ENCODE measurements at places on chromosomes 1 and 21.

- no peak for DNase-seq
Observed at GRCh38 chr1:98288494-98288893, 367.7 kb upstream of the DPYD start.

DNA sequence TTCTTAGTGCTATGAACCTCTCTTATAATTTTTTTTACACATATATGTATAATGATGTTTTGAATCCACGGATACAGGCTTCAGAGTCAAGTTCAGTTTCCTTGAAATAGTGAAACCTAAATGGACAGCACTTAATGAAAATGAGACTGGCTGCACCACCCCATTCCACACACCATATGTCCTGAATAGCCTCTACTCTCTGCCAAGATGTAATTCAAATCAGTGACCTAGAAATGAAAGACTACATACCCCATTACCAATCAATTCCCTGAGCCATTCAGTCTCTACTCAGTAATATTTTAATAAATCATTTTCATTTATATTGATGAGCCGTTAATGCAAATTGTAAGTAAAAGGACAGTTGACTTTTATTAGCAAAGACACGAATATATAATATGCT, 614.9 kb upstream of the TMPRSS15 start:
- no peak for DNase-seq

DNA sequence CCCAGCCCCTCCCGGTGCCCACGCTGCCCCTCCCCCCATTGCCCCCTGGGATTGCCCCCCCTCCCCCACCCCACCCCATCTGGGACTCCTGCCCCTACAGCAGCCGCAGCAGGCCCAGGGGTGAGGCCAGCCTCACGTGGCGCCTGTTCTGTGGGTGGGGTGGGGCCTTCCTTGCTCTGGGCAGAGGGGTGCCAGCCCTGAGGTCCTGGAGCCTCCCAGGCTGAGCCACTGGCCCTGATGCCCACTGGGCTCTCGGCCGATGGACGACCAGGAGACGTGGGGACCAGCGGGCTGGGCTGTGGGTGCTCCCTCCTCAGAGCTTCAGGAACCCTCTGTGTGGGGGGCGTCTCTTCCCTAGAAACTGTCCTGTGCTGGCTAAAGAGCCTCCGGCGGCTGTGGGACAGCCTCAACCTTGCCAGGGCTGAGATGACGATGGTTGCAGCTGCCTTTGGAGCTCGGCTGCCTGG, 5.8 kb upstream of the C1orf159 start:
- DNase-seq = no peak

DNA sequence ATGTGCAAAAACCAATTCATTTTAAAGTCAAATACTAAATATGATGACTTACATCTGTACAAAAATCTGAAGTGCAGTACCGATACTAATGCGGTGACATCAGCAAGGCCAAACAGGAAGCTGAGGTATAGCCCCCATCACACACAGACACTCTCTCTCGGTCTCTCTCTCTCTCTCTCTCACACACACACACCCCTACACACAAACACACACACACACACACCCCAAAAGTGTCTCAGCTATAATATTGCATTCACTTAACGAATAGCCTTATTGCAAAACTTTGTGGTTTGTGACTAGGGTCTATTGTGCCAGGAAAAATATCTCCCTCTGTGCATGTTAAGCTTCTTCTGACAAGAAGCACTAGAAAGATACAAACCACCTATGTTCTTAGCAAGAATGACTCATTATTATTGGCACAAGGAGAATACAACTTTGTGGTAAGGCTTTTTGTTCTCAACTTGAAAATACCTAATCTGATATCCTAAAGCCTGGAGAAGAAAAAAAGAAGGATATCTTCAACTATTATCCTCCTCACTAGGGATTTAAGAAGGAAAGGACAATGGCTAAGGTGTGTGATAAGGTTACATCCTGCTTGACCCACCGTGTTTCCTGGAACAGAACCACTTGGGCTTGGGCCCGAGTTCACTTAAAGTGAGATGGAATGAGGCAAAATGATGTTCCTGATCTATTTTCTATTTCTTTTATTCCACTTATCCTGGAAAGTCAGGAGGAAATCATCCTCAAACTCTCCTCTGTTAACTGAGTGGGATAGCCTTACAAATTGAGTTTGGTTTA, 107.1 kb downstream of the NIBAN1 start:
- no peak for DNase-seq

DNA sequence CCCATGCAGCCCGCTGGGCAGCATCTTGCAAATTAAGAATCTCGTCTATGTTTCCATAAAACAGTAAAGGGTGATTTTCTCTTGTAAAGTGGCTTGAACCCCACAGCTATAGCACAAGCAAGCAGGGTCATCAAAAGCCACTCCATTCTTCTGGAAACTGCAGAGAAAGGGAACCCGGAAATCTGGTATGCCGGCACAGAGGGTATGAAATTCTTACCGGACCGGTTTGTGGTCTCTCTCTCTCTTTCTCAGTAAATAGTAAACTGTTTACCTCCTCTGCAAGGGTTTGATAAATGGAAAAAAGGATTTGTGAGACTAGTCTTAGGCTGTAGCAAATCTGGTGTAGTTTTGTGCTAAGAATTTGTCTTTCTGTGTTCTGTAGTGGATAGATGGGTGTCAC, 2.7 kb upstream of the ADSS2 start:
- DNase-seq = no peak

DNA sequence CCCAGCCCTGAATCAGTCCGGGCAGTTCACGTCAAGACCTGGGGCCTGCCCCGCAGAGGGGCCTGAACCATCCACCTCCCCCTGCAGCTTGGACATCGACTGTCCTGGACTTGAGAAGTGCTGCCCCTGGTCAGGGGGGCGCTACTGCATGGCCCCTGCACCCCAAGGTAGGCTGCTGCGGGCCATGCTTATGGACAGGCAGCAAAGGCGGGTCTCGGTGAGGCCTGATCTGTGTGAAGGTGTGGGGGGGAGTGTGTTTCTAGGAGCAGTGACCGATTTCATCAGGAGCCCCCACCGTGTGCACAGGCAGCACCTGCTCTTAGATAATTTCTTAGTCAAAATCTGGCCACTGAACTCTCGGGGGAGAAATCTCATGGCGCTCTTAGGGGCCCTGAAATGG, 13.0 kb downstream of the UMODL1 start:
- no peak for DNase-seq

GRCh38 chr1:166080277-166080966, 86.4 kb downstream of the FAM78B start:
- no peak for DNase-seq

DNA sequence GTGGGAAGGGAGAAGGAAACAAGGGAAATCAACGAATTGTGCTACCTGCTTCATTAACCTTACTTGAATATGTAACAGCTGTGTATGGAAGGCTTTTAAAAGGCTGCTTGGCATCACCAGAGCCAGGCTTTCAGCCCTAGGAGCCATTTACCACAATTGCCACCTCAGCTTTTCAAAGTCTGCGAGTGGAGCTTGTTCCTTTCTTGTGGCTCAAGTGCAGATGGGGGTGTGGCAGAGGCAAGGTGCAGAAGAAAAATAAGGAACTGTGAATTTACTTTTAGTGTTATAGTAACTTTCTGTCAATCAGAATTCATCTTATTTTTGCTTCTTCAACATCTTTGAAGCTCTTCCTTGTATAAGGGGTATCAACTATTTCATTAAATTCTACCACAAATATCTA, 17.6 kb downstream of the CLCA2 start:
- DNase-seq = no peak

- no peak for DNase-seq
Observed at GRCh38 chr21:25885880-25886279, 151.1 kb downstream of the GABPA start.

DNA sequence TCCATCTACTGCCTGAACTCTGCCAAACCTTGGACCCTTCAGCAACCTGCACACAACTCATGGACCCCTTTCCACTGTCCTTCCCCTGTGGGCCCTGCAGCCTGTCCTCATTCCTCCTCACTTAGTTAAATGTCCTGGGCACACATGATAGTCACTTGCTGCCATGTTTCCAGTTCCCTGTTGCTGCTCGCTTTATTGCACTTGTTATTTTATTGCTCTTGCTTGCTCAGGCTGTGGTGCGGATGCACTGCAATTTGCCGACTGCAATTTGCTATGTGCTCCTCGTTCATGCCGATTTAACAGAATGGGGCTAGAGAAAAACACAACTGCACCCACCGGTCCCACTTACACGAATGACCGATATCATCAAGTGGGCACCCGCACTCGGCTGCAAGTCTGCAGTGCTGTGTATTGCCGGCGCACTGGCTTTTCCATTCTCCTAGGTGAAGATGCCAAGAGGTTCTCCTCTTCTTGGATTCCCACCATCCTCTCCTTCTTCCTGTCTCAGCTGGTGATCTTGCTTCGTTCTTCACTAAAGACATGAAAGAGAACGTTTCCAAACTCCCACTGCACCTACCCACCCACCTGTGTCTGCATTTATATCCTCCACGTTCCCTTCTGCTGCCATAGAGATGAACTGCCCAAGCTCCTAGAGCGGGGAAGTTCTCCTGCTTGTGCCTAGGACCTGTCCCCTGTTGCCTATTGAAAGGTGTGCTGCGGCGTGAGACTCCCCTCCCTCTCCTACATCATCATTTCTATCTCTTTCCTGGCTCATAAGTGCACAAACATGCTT, 45.4 kb upstream of the B3GALT5 start:
- no peak for DNase-seq

GRCh38 chr1:110337704-110338308, 1.4 kb upstream of the RBM15 start:
- peak; percentile 56 for DNase-seq

GRCh38 chr1:9402256-9402616, 109.5 kb downstream of the SPSB1 start:
- DNase-seq = no peak

DNA sequence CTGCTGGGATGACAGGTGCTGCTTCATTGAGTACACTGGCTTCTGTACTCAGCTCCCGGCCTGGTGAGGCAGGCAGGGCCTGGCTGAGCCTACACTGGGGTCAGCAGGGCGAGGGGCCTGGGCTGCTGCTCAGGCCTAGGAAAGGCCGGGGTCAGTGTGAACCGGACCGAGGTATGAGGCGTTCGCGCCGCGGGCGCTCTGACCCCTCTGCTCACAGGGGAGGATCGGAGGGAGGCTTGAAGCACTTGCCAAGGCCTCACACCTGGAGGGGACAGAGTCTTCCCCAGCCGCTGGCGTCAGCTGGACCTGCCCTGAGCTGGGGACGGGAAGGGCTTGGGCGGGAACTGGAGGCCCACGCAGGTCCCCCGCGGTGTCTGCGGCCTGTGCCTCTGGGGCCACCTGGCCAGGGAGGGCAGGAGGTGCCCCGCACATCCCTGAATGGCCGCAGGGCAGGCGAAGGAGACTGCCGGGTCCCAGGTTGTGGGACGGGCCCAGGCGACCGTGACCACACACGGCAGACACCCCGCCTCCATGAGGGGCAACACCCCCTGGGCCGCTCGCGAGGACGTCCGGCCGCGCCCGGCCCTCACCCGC, 466 bp downstream of the PEX10 start:
- DNase-seq = peak; percentile 64

- DNase-seq = no peak
Observed at GRCh38 chr1:43134068-43134467, 38.0 kb downstream of the EBNA1BP2 start.

DNA sequence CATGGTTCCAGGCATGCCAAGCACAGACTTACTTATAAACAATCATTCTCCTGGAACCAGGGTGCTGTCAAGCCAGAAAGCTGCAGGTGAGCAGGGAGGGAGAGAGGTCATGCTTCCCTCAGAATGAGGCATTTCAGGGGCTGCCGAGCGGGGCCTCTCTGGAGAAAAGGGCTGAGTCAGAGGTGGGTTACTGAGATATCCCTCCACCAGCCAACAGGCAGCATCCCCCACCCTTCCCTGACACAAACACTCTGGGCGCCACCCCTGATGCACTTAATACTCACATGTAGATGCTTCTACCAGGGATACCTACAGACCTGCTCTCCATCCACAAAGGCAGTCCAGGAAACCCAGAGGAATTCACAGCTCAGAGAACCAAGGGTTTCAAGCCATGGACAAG, 13.1 kb downstream of the STK40 start:
- no peak for DNase-seq

GRCh38 chr1:3215198-3216014, 146.4 kb downstream of the PRDM16 start:
- DNase-seq = no peak

- DNase-seq = no peak
Observed at GRCh38 chr1:186178426-186179043, 196.5 kb downstream of the TPR start.
